ENCODE measurements at places on chromosomes 3 and 15.

- no peak for DNase-seq
Observed at GRCh38 chr3:59372346-59372745, 322.5 kb upstream of the CFAP20DC start.

- DNase-seq, result no peak
Observed at GRCh38 chr3:188233320-188233719, 79.4 kb downstream of the LPP start.

DNA sequence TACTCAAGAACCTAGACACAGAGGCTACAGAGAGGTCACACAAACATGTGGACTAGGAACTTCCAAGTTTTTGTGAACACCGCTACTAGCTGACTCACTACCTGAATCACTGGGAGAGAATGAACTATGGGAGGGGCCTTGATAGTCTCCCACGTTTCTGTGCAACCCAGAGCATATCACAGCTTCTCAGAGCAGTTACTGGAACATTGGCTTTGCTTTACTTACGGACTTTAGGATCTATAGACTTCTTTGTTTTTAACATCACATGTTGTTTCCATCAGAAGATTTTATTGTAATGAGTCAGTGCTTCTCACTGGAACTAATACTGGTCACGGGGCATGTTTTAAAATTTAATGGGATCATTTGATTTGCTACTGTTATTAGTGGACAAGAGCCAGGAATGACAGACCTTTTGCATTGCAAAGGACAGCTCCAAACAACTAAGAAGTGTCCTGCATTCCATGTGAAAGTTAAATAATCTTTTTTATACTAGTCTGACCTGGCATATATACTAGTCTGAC is 35.6 kb downstream of the RTP4 start:
- no peak for DNase-seq

DNA sequence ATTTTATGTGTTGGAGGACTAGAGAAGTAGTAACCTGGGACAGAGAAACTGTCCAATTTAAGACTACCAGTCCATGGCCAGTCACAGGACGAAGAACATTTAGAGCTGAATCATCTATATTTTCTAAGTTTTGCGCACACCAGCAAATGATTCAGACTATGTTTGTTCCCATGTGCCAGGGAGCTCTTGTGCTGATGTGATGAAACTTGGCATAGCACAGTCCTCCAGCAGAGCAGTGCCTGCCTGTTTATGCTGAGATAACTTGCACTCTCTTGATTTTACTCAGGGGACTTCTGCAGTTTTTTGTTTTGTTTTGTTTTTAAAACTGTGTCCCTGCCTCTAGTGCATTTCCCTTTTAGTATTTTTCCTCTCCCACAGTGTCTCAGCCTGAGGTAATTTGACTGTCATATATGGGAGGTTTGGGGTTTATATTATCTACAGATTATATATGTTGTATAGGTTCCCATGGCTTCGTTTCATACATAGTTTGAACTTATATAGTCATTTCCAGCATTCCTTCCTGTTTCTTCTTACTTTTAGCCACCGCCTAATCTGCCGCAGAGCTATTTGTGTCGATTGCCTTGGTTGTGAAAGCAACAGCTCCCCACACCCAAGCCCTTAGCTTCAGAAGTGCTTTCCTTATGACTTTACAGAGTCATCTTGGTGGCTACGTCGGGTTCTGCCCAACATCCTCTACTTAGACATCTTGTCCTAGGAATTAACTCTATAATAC is 45.5 kb downstream of the PPM1L start:
- DNase-seq, result peak; percentile 62

DNA sequence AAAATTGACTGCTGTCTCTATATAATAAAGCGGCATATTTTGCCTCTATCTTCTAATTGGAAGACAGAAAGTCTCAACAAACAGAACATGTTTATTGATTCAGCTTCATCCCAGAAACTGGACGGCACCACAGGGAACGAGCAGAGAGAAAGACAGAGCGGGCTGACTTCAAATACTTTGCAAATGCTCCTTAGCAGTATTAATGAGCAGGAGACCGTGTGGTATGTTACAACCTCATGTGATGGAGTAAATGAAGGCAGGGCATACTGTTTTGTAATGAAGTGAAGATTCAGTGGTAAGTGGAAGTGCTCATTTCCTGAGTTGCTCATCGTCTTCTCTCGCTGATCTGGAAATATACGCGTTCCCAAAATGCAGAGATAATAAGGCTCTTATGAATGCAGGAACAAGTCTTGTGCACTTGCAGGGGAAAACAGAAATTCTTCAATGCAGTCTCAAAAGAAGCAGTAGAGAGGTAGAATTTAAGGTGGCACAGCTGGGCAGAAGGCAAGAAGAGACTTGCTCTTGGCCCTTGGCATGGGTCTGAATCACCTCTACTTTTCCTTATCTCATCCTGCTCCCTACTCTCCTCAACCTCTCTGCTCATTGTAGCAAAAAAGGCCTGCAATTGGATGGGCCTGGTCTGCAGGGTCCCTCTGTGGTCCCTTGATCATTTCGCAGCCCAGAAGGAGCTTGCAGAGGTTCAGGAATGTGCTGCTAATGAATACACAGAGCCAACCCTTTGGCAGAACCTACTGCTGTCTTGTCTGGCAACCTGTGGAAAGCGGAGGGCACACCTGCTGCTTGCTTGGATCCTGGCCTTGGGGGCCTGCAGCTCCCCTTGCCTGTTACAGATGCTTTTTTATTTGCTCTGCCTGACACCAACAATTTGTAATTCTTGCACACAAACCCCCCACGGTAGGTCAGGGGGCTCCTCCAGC is 604.9 kb upstream of the CFAP20DC start:
- DNase-seq, result no peak

DNA sequence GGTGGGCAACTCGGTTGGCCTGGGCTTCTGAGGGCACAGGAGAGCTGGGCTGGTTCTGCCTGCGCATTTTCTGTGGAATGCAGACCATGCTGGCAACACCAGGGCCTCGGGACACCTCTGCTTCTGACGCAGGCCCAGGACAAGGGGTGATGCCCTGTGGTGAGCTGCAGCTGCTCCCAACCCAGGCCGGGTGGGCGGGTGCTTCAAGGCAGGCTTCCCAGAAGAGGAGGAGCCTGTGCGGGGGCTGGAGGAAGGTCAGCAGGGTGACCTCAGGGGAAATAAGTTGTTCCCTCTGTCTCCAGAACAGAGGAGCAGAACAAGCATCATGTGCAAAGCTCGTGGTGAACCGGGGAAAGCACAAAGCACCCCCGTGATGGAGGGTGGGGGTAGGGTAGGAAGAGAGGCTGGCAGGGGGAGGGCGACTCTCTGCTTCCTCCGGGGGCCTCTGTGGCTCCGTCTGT is 11.0 kb upstream of the PLXNA1 start:
- DNase-seq, result peak; percentile 83

GRCh38 chr3:15983693-15984092 is 185.9 kb upstream of the ANKRD28 start:
- no peak for DNase-seq

DNA sequence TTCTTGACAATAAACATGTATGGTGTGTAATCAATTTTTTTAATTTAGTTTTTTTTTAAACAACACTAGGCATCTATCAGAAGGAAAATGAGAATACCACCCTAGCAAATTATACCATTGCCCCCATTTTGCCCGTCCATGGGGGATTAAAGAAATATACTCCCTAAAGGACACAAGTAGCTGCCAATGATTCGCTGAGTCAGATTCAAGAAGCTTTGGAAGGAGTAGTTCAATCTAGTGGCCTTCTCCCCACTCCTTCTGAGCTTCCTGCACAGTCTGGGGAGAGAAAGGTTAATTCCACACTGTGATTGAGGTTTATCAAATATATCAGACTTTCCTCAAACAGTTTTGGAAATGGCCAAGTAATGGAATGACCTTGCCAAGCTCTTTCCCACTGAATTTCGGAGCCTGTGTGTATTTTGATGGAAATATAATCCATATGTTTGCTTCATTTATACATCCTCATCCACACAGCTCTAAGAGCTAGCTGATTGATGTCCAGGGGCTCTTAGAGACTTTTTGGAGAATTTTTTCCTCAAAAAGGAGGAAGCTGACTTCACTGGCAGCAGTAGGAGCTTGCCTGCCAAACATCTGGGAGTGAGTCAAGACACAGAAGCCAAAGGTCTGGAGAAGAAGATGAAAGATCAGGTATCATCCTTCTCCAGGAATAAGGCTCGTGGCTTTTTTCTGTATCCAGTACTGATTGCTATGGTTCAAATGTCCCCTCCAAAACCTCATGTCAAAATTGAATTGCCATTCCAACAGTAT is 478.5 kb upstream of the PROK2 start:
- DNase-seq, result no peak

GRCh38 chr3:178129109-178129508 is 407.1 kb upstream of the KCNMB2 start:
- DNase-seq, result no peak

GRCh38 chr3:197750858-197751737 is 1.4 kb downstream of the FYTTD1 start:
- peak; percentile 84 for DNase-seq

DNA sequence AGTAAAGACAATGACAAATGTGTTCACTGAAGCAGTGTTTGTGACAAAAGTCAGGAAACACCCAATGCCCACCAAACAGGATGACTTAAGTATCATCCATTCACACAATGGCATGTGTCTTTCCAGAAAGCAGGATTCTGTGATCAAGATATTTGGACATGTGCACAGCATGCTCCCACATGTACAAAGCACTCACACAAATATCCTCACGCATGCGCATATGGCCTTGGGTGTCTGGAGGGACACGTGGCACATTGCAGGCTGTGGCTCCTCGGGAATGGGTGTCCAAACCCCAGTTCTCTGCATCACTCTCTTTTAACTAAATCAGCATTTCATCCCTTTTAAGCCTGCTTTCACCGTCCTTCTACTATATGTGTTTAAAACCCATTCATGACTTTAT is 130.5 kb downstream of the KLF13 start:
- DNase-seq, result no peak

DNA sequence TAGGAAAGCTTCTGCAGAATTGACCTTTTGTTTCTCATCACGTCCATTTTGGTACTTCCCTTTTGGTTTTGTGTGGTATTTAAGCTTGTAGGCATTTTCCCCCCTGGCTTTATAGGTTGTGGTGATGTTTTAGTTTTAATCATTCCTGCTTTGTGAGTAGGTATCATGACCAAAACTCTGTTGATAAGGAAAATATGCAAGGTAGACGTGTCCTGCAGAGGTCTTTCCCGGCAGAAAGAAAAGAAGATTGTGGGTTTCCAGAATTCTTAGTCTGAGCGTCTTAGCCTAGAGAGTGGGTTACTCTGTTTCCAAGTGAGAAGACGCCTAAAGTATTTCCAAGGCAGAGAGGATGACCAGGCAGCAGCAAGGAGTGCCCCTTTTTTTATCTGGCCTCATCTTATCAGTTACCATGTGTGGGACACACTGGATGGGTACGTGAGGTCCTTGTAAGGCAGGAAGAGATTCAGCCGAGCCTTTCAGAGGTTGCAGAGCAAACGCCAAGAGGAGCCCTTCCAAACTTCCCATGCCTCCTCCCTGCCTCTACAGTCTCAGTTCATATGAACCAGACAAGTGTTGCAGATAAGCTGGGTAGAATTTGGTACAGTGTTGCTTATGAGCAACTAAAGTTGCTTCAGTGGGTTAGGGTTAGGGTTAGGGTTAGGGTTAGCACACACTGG is 58.8 kb downstream of the ARNT2 start:
- no peak for DNase-seq

GRCh38 chr3:190902292-190902691 is 39.8 kb upstream of the GMNC start:
- DNase-seq, result no peak

All from Right ventricle myocardium inferior (tissue), 1 donor.